Transverse colon (tissue), 4 donors: ENCODE measurements at places on chromosomes 3 and 15. TPM values are rescaled to one million over a fixed set of nuclear protein-coding genes. Genes with fewer than 3 reads are reported as not detected.

Gene CLDN18
- total RNA-seq = not detected

DNA sequence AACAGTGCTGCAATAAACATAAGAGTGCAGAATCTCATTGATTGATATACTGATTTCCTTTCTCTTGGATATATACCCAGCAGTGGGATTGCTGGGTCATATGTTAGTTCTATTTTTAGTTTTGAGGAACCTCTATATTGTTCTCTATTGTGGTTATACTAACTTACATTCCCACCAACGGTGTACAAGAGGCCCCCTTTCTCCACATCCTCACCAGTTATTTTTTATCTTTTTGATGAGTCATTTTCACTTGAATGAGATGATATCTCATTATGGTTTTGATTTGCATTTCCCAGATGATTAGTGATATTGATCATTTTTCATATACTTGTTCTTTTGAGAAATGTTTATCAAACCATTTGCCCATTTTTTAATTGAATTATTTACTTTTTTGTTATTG lies 12.4 kb upstream of the IREB2 start:
- H3K27me3 ChIP-seq = no peaks in the 10 kb centered on the region
- H3K4me3 ChIP-seq = no peak overlapping the region
- DNase-seq = no peak
- no peak overlapping the region for H3K27ac ChIP-seq
- no peaks in the 10 kb centered on the region for H3K36me3 ChIP-seq
- peaks cover 5% of the 10 kb centered on the region for H3K4me1 ChIP-seq

- H3K4me3 ChIP-seq = no peak overlapping the region
- H3K4me1 ChIP-seq = no peaks in the 10 kb centered on the region
- DNase-seq = no peak
- H3K36me3 ChIP-seq = no peaks in the 10 kb centered on the region
Measured at GRCh38 chr3:129929383-129929782, 35.9 kb upstream of the TMCC1 start.

GRCh38 chr15:36814708-36815107 lies 235.3 kb downstream of the CDIN1 start:
- no peak overlapping the region for H3K4me3 ChIP-seq
- no peaks in the 10 kb centered on the region for H3K4me1 ChIP-seq
- no peaks in the 10 kb centered on the region for H3K36me3 ChIP-seq
- no peak overlapping the region for H3K27ac ChIP-seq
- no peak for DNase-seq

DNA sequence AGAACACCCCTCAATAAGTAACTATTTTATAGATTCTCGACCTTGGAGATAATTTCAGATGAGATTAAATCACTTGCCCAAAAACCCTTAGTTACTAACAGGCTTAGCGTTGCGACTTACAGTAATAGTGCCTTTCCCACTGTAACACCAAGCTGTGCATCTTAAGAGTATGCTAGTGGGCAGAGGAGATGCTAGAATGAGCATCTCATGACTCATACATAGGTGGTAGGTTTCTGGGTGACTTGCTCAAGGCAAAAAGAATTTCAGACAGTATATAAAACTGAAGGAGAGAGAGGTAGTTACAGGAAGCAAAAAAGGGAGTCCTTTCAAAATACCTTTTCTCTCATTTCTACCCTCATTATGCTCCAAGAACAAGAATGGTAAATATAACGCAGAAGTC lies 3.9 kb downstream of the KATNBL1 start:
- DNase-seq = no peak
- no peak overlapping the region for H3K4me3 ChIP-seq

DNA sequence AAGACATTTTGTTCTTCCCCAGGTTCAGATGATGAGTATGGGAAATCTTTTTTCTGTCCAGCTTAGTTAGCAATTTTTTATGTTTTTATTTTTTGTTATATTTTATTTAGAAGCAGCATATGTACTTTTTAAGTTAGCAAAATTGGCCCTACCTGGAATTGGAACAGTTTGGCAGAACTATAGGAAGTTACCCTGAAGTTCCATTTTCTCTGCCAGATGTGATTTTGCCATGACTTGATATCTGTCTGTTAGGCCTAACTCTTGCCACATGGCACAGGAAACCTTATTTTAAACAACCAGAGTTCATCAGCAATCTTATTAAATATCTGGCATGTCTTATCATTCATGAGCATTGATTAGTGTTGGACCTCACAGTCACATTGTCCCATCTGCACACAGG lies 67.1 kb downstream of the ADAMTSL3 start:
- H3K36me3 ChIP-seq = no peaks in the 10 kb centered on the region
- H3K4me3 ChIP-seq = no peak overlapping the region
- DNase-seq = no peak
- no peak overlapping the region for H3K27ac ChIP-seq
- H3K4me1 ChIP-seq = no peaks in the 10 kb centered on the region
- no peaks in the 10 kb centered on the region for H3K27me3 ChIP-seq
